ENCODE measurements at places on chromosomes 2 and 18.

DNA sequence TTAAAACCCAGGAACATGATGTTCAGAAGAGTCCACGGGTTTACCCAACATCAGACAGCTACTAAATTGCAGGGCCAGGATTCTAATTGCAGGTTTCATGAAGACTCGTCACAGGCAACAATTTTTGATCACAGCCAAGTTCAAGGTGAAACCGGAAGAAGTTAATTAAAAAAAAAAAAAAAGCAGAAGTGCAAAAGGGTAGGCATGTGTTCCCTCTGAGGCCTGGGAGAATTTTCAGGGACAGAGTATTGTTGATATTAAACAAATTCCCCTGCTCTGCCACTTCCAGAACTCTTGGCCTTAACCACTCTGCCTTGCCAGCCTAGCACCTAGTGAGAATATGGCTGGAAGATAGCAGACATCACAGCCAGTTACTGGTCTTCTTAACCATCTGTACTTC lies 99.4 kb upstream of the TRIB2 start:
- DNase-seq, result no peak

DNA sequence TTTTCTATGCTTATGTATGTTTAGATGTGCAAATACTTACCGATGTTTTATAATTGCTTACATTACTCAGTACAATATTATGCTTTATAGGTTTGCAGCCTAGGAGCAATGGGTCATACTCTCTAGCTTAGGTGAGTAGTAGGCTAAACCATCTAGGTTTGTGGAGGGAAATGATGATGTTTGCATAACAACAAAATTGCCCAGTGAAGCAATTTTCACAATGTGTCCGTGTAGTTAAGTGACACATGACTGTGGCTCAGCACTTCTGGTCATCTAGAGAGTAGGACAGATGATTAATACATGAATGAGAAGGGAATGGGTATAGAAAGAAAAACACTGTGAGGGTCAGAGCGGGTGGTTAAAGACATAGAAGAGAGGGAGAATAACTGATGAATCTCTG lies 2116.2 kb upstream of the PIK3C3 start:
- DNase-seq, result no peak

DNA sequence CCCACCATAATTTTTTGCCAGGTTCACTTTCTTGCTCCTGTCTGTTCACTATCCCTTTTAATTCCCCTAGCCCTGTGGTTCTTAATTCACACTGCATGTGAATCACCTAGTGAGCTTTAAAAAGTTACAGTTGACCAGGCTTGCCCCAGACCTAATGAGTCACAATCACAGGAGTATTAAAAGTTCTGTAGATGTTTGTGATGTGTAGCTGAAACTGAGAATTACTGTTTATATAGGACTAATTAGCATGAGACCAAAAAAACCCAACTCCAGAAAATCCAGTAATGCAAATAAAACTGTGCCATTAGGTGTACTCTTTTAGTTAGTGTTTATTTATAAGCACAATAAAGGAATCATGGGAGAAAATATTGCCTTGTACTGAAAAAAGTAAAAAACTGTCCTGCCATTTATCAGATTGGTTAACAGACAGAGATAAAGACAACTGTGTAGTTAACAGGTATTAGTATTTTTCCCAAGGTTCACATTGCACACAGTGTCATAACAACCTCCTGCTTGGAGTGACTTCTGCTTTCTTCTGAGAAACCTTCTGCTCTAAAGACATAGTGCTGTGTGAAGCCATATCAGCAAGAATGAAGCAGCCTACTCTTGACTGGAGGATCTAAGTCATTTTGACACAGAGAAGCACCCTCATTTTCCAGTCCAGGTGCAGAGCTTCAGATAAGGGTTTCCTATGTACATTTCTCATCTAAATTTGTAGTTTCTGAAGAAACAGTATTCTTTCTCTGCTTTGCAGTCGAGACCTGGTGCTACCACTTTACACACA lies 39.0 kb downstream of the VAPA start:
- DNase-seq, result no peak

GRCh38 chr2:69600425-69600824 lies 43.1 kb downstream of the AAK1 start:
- DNase-seq, result no peak

GRCh38 chr2:202116691-202117090 lies 43.6 kb downstream of the KIAA2012 start:
- DNase-seq, result no peak

DNA sequence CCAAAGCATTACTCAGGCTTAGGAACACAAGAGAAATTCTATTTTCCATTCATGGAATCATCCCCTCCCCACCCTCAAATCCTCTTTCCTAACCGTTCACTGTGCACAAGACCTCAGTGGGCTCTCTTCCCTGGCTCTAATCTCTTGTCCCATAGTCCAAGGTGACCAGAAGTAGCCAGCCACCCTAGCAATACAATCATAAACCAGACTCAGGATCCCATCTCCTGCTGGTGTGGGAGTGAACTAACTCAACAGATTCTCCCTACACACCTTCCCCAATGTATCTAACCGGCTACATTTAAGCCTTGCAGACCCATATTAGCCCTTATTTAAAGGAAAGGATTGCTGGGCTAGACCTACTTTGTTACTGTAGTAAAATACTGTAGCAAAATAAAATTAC lies 45.5 kb downstream of the HNRNPLL start:
- no peak for DNase-seq

GRCh38 chr2:1115843-1116539 lies 165.3 kb downstream of the SNTG2 start:
- no peak for DNase-seq

DNA sequence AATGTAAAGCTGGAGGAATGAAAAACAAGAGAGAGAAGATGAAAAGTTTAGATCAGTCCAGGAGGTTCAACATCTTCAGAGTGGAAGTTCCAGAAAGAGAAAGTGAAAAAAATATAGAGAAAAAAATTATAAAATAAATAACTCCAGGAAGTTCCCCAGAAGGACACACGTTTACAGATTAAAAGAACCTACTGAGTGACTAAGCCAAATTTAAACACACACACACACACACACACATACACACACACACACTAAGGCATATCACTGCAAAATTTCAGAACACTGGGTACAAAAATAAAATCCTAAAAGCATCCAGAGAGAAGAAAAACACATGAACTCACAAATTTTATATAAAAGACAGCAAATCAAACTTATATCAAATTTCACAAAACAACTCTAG lies 85.9 kb upstream of the PMAIP1 start:
- no peak for DNase-seq
